ENCODE measurements at places on chromosomes 4 and X.

DNA sequence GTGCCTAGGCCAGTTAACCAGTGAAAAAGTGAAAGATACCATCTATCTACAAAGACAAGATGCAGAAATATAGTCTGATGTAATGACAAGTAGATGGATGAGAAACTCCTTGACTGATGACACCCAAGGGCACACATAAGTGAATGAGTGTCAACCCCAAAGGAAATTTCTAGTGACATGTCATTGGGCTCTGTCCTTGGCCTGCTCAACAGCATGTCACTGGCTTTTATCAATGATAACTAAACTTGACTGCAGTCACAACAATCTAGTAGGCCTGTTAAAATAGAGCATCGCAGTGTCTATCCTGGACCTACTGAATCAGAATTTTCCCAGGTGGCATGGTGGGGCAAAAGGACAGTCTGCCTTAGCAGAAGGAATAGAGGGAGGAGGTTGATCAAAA lies 155.8 kb downstream of the TSPAN5 start:
- DNase-seq = no peak

- no peak for DNase-seq
Observed at GRCh38 chrX:97401586-97402136, 518.0 kb downstream of the RPA4 start.

DNA sequence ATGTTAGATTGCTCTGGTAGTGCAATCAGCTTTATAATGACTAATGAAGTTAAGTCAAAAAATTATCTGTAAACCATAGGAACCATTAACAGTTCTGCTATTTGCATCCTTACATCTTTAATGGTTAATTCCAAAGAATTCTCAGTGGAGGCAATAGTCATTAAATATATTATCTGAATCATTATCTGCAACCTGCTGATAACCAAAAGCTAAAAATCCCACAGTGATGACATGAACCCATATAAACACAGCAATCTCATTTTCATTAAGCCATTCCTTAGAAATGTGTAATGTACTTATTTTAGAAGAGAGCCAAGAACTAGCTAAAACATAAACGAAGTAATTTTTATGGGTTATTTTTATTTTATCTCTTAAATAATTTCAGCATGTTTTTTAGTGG lies 60.2 kb downstream of the MAGEB16 start:
- DNase-seq = no peak

GRCh38 chr4:100935090-100935489 lies 412.2 kb downstream of the PPP3CA start:
- DNase-seq = no peak

GRCh38 chr4:2081540-2081939 lies 22.4 kb downstream of the NAT8L start:
- no peak for DNase-seq

- no peak for DNase-seq
Observed at GRCh38 chr4:89248879-89249281, 58.7 kb downstream of the GPRIN3 start.

- no peak for DNase-seq
Observed at GRCh38 chrX:119237562-119237942, 1.5 kb downstream of the PGRMC1 start.

- no peak for DNase-seq
Observed at GRCh38 chrX:101774340-101774739, 114.7 kb upstream of the ARMCX2 start.

- no peak for DNase-seq
Observed at GRCh38 chrX:43165343-43165920, 387.5 kb upstream of the PPP1R2C start.

GRCh38 chr4:1060121-1060520 lies 48.7 kb downstream of the FGFRL1 start:
- no peak for DNase-seq

DNA sequence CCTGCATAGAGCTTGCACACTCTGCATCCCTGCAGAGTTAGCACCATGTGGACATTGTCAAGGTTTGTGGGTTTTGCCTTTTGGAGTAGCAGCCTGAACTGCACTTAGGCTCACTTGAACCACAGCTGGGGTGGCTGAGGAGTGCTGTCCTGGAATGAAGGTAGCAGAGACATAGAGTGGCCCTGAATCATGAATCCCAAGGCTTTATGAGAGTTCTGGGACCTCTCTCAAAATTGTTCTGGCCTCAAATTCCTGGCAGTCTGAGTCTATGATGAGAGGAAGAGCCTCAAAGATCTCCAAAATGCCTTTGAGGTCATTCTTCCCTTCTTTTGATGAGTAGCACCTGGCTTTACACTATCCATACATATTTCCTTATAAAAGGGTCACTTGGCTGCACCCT lies 37.1 kb upstream of the ADH1C start:
- DNase-seq = peak; percentile 90

DNA sequence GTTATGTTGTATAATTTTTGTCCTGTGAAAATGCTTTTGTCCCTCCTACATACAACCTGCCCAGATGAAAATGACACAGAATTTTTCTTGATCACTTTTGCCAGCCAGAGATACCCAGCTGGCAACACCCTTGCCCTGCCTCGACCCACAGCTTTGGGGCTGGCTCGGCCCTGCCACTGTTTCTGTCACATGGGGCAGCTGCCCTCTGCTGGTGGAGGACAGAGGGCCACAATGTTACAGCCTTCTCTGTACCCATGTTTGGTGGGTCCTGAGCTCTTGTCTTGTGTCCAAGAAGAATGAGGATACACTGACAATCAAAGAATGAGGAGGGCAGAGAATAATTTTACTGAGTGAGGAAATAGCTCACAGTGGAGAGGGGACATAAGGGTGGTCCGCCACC lies 31.1 kb downstream of the BMP15 start:
- no peak for DNase-seq

GRCh38 chrX:63581398-63581797 lies 203.6 kb downstream of the ARHGEF9 start:
- no peak for DNase-seq

- no peak for DNase-seq
Observed at GRCh38 chrX:8688776-8689175, 43.2 kb downstream of the ANOS1 start.

DNA sequence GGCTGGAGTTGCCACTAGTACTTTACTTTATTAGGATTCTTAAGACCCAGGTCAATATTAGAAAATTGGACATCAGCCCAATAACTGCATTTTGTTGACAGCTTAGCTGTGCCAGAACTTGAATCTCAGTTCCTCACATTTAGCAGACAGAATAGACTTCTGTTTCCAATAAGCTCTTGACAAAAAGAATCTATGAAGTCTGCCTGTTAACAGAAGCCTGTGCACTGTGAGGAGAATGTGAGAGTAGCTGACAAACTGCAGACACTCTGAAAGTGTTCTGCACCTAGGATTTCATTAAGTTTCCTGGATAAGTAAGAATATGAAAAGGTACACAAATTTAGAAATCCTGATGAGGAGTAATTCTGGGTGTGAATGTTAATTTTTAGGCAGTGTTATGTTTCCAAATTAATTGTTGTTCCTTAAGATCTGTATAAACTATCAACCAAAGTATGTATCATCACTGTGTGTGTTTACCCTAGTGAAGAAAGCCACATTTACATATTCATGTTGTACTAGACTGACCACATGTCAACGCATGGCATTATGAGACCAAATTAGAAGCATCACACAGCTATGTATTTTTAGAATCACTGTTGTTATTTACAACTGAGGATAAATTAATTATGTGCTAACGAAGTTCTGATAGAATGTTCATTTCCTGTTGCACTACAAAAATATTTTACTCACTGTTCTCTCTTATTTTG lies 756.4 kb upstream of the IGFBP7 start:
- no peak for DNase-seq

DNA sequence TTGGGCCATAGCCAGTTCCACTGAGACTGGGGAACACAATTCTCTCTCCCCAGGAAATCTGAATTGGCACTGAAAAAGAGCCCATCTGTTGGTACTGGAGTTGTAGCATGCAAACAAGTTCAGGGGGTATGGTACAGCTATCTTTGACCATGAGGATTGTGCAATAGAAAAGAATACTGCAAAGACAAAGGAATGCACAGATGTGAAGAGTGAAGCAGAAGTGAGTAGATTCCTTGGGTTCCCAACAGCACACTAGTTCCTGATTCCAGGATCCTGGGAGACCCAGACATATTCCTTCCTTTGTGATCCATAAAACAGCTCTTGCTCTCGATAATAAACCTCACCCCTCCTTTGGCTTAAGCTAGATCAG lies 43.3 kb upstream of the CTAG2 start:
- peak; percentile 48 for DNase-seq

- DNase-seq = no peak
Observed at GRCh38 chrX:44082829-44083228, 109.6 kb upstream of the NDP start.

- DNase-seq = no peak
Observed at GRCh38 chr4:186946136-186946535, 222.5 kb upstream of the FAT1 start.

- no peak for DNase-seq
Observed at GRCh38 chr4:184612074-184612473, 37.2 kb downstream of the CASP3 start.

GRCh38 chr4:58957711-58958110 lies 1847.5 kb upstream of the IGFBP7 start:
- no peak for DNase-seq

DNA sequence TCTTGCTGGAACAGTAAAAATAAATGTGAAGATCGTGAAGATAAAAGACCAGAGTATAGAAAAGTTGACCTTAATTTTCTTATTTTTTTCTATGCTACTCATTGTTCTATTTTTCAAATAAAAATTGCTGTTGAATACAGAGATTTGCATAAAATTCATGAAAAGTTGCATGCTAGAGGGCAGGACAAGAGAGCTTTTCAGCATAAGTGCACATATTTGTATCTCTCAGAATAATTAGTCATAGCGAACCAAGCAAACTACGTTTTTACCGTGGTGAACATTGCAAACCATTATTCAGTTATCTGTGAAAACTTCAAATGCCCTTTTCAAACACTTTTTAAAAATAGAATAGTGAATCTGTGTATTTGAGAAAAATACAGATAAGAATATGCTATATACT lies 26.4 kb upstream of the AFF2 start:
- no peak for DNase-seq

DNA sequence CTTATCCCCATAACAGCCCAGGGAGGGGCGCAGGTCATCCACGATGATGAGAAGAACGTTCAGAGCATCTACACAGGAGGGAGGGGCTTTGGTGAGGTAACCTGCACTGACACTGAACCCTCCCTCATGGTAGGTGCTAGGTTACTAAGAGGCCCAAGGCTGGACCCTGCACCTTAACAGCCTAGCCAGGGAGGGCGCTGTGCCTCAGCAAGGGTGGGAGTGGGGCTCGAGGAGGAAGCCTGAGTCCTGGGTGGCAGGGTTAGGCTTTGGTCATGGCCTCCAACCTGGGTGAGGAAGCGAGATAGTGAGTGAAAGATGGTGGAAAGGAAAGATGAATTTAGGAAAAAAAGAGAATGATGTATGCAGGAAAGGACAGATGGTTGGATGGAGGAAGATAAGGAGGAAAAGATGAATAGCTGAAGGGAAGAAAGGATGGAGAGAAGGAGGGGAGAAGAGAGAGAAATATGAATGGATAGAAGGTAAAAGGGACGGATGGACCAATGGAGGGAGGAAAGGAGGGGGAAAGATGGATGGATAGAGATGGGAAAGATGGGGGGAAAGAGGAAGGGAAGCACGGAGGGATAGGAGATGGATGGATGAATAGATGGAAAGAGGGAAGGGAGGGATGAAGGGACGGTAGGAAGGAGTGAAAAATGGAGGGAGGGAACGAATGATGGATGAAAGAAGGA lies 736 bp downstream of the IDS start:
- DNase-seq = no peak

GRCh38 chr4:80507507-80507906 lies 172.0 kb downstream of the CFAP299 start:
- DNase-seq = no peak

DNA sequence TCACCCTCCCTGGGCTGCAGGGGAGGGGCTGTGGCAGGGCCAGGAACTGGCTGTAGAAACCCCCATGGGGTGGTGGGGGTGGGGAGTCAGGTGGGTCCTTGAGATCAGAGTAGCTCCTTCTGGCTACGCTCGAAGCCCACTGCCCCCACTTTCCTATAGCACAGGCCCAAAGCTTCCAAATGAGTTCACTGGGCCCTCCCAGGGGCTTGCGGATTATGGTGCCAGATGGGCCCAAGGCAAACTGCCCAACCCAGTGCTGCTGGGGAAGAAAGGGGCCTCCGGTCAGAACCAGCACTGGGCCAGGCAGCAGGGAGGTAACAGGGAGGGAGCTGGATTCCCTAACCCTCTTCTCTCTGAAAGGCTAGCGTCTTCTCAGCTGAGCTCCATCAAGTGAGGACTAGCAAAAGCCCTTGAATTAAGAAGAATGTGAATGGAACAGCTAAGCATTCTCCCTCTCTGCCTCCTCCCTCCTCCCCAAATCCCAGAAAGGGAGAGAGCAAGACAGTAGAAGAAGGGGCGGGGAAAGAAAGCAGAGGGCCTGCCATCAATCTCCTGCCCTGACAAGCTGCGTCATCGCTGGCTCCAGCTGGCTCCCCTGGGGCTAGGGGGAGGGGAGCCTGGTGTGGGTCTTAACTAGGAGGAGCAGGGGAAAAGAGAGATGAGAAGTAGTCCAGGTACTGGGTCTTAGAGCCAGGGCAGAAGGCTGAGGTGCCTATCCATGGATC lies 34.7 kb downstream of the FRMPD3 start:
- peak; percentile 72 for DNase-seq

DNA sequence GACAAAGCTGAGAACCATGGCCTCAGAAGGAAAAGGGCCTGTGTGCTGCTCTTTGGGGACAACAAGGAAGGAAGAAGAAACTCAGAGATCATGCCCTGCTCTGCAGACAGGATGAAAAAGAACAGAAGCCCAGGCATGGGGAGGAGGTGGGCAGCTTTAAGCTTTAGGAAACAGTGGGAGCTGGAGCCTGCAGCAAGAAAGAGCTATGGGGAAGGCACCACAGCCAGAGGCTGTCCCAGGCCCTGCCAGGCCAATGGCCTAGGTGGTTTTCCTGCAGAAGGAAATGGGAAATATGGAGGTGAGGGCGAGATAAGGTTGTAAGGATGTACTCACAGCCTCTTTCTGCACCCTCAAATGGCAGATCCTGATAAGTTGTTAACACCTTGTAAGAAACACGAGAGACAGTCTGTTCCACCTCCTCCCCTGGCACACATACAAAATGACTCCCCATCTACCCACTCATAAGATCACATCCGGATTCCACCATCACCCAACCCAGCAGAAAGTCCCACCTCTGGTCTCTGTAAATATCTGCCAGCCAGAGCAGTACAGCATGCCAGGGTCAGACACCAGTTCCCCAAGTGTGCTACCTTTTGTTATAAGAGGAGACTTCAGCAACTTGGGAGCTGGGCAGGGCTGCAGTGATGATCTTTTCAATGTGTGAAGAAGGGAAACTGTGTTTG lies 105.2 kb downstream of the RTL5 start:
- no peak for DNase-seq

GRCh38 chr4:172707622-172708021 lies 461.0 kb upstream of the GALNT7 start:
- no peak for DNase-seq

DNA sequence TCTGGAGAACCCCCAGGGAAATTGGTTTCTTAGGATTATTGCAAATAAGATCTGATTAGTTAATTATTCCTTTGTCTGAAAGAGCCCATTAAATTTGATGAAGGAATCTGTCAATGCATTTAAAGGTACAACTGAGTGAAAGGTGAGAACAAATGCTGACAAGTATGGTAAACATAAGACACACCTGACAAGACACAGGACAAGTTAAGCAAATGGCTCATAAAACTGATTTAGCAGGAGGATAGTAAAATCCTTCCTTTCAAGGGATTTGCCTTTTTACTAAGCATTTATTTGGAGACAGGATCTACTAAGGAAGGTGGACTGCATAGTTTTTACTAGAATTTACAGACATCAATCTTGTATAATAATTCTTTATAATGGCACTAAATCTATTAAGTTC lies 553.9 kb downstream of the SPRY1 start:
- DNase-seq = no peak
